ENCODE measurements at places on chromosomes 16 and 17.

DNA sequence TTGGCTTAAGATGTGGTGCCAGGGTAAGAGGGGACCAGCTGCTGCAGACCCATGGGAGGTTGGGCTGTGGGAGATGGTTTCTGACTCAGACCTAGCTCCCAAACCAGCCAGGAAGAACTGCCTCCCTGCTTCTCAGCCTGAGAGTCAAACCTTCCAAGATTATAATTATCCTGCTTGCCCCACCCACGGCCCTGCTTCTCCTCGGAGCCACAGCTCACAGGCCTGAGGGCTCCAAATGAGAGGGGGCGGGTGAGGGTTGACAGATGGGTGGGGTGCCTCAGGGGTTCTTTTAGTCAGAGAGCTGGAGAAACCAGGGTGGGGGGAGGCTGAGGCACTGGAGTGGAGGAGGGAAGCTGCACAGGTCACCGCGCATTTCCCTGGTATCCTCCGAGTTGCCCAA lies 28.7 kb upstream of the GRIN2A start:
- DNase-seq = no peak

DNA sequence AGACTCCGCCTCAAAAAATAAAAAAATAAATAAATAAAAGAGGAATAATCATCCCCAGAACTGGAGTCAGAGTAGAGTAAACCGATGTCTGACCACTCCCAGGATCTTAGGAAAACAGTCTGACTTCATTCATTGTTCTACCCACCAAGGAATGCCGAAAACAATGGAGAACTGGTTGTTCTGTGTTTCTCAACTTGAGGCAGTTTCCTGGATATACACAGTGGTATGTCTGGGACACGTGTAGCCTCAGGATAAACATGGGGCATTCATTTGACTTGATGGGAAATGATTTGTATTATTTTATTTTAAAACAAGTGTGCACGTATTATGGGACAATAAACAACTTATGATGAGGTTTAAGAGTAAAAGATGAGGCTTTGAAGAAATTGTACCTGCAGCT lies 32.8 kb upstream of the PAFAH1B1 start:
- DNase-seq = no peak

- DNase-seq = no peak
Measured at GRCh38 chr16:48911700-48912099, 301.7 kb upstream of the N4BP1 start.

GRCh38 chr16:26316683-26317464 lies 625.1 kb downstream of the HS3ST4 start:
- no peak for DNase-seq

GRCh38 chr17:57207396-57207795 lies 48.9 kb upstream of the MSI2 start:
- DNase-seq = no peak

- no peak for DNase-seq
Measured at GRCh38 chr16:66270333-66270927, 96.1 kb upstream of the CDH5 start.

- no peak for DNase-seq
Measured at GRCh38 chr17:81419319-81419885, 24.1 kb downstream of the BAHCC1 start.

- no peak for DNase-seq
Measured at GRCh38 chr17:50604513-50604912, 30.2 kb upstream of the ABCC3 start.

GRCh38 chr16:35391328-35391727 lies 1931.9 kb downstream of the TP53TG3F start:
- no peak for DNase-seq

GRCh38 chr16:30382111-30382881 lies at the start of gene SEPTIN1:
SEPTIN1 (minus strand) TSS chr16:30382561; CDS start chr16:30382542, 19 bp downstream.
- DNase-seq = peak; percentile 78

GRCh38 chr17:76643553-76644148 lies at the start of gene ST6GALNAC1:
ST6GALNAC1 (minus strand) TSS chr17:76643757; CDS start chr17:76643638, 119 bp downstream.
- DNase-seq = peak; percentile 22

DNA sequence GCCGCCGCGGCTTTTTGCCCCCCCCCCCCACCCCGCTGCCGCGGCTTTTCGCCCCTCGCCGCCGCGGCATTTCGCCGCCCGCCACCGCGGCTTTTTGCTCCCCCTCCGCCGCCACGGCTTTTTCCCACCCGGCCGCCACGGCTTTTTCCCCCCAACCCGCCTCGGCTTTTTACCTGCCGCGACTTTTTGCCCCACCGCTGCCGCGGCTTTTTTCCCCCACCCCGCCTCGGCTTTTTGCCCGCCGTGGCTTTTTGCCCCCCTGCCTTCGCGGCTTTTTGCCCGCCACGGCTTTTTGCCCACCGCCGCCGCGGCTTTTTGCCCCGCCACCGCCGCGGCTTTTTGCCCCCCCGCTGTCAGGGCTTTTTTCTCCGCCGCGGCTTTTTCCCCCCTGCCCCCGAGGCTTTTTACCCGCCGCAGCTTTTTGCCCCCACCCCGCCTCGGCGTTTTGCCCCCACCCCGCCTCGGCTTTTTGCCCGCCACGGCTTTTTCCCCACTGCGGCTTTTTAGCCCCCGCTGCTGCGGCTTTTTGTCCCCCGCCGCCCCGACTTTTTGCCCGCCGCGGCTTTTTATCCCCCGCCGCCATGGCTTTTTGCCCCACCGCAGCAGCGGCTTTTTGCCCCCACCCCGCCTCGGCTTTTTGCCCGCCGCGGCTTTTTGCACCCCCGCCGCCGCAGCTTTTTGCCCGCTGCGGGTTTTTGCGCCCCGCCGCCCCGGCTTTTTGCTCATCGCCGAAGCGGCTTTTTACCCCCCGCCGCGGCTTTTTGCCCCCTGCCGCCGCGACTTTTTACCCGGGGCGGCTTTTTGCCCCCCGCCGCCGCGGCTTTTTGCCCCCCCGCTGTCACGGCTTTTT lies 527.8 kb upstream of the WSB1 start:
- no peak for DNase-seq

DNA sequence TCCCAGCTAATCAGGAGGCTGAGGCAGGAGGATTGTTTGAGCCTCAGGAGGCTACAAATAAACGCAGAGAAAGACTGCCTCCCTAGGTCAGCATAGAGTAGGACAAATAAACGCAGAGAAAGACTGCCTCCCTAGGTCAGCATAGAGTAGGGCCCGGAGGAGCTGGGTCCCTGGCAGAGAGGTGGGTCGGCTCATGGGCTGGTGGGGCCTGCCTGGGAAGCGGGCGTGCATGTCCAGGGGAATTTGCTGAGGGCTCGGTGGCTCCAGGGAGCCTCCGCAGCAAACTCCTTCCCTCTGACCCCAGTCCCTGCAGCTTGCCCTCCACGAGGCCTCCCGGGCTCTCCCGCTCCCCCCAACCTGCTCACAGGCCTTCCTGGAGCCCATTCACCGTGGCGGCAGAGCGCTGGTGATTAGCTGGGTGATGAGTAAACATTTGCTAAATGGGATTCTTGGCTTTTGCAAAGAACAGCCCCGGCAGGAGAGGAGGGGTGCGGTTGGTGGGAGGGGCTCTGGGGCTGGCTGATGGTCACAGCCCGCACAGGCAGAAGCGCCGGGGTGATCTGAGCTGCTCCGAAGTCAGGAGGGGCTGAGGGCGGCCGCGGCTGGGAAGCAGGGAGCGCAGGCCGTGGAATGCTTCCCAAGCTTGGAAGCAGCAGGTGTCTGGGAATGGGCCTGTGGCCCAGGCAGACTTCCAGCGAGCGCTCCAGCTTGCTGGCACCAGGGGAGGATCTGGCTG lies 93.1 kb downstream of the RTN4RL1 start:
- no peak for DNase-seq

GRCh38 chr16:80231888-80232287 lies 308.9 kb upstream of the DYNLRB2 start:
- no peak for DNase-seq

- no peak for DNase-seq
Measured at GRCh38 chr16:57564571-57565270, 22.3 kb downstream of the ADGRG5 start.

GRCh38 chr17:59760160-59760559 lies 52.7 kb downstream of the VMP1 start:
- no peak for DNase-seq

DNA sequence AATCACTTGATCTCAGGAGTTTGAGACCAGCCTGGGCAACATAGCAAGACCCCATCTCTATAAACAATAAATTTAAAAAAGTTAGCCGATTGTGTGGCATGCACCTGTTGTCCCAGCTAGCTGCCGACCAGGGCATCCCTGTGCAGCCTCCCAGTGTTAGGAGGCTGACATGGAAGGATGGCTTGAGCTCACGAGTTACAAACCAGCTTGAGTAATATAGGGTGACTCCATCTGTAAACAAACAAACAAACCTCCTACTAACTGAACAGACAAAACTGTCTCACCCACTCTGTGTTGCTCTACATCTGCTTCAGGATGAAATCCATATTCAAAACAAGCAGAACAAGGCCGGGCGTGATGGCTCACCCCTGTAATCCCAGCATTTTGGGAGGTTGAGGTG lies 6.9 kb upstream of the PRSS27 start:
- DNase-seq = no peak

GRCh38 chr17:73827627-73828291 lies 183.5 kb upstream of the SDK2 start:
- no peak for DNase-seq

- no peak for DNase-seq
Measured at GRCh38 chr17:11922638-11923037, 74.6 kb downstream of the ZNF18 start.

DNA sequence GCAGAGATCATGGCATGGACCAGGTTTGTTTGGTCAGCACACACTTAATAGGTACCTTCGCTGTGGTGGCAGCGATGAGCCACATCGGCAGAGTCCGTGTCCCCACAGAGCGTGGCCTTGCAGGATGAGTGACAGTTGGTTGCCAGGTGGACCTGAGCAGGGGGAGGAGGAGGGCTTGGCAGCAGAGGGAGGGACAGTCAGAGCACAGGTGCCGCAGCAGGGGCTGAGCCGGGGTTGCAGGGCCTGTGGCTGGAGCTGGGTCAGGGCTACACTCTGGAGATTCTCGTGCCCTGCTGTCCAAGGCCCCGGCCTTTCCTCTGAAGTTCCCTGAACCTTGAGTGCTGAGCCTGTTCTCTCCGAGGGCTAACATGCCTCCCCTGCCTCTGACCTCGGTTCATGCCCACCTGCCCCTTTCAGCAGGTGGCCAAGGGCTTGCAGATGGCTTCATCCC lies 24.8 kb downstream of the POLR3E start:
- DNase-seq = no peak

DNA sequence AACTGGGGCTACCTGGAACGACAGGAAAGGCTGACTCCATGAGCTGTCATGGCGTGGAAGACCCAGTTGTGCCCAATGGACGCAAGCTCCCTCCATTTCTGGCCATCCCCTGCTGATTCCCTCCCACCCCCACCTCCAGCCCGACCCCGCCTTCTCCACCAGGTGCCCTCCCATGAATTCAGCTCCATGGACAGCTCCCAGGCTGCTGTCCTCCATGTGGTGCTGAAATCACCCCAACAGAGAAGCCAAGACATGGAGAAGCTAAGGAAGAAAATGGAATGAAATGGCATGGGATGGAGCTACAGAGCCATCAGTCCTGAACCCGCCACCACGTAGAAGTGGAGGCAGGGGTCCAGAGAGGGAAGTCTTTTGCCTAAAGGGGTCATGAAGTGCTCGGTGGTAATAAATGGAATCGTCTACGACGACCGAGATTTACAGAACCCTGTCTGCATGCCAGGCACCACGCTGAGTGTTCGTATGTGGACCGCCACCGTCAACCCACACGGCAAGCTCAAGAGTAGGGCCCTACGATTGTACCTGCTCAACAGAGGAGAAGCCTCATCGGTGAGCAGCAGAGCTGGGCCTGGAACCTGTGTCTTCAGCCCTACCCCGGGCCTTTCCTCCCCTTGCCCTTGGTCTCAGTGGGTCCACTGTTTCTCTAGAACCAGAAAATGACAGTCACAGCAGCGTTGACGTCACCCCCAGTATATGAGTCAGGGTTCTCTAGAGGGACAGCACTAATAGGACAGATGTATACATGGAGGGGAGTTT lies 9.3 kb upstream of the ZC3H18 start:
- no peak for DNase-seq

DNA sequence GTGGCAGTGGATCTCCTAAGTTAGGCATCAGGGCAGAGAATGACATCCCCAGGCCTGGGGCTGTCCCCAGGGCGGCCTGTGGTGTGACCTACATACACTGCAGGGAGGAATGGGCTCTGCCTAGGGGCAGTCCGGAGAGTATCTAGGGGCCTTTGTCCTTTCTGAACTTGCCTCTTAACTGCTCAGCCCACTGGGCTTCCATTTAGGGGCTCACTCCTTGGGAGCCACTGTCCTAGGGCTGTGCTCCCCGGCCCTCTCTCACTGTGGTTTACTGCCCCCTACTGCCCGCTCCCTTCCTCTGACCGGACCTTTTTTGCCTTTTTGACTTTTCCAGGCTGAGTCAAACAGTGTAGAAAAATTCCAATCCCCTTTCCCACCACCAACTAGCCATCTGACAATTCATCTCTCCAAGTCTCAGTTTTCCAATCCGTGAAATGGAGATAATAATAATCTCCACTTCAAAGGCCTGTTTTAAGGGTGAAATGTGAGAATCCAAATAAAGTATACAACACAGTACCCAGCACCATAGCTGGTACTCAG lies 66.8 kb downstream of the DNAH3 start:
- peak; percentile 23 for DNase-seq

DNA sequence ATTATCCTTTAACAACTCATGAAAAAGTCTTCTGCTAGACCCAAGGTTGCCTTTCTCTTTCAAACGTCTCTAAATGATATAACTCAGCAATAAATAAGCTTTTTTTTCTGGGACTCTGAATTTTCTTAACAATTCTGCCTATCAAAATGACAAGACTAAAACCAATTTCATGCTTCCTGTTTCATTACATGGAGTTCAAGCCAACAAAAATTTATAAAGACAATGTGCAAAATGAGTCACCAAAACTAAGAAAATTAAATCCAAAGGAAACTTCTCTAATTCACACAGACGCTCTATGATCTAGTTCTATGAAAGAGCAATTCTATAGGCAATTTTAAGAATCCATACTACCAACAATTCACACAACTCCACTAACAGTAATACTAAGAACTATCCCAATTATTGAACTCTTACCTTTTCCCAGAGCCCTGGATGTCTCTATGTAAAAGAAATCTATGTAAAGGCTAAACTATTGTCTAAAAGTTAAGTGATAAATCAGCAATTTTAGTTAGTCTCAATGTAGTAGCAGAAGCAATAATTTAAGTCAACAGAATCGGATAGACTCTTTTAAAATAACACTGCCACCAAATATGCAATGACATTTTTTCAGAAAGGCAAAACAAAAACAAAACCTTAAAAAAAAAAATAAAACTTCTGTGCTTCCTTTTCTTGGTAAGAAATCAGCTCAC lies 44.2 kb downstream of the ZZEF1 start:
- DNase-seq = no peak

DNA sequence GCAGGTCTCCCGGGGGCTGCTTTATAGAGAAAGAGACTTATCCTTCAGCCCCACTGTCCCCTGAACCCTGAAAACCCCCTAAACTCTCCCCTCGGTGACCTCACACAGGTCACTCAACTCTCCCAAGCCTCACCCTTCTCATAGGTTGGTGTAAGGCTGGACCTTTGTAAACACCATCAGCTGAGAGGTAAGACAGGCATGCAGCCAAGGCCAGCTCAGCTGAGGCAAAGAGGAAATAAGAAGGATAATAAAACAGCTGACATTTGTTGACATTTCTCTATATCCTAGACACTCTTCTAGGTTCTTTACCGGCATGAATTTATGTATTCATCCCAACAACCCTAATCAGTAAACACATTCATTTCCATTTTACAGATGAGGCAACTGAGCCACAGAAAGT lies 134.3 kb downstream of the CCT6B start:
- DNase-seq = no peak
